KBM-7 (cell line): ENCODE measurements at places on chromosomes 5 and 9.

DNA sequence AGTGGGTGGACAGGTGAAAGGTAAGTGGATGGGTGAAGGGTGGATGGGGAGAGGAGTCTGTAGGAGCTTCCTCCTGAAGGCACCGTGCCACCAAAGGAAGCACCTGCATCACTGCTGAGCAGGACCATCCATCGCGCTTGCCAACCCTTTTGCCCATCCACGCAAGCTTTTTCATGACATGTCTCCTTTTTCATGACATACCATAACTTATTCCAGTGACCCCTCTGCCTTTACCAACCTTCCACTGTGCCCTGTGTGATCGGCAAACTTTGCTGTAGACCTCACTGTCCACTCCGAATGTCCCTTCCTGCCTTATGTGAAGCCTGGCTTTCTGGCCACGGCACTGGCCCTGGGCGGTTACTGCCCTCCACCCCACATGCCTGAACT, 13.4 kb downstream of the FLT4 start:
- DNase-seq = no peak

- DNase-seq = no peak
These were observed 7.6 kb downstream of the ARPC5L start for GRCh38 chr9:124869466-124869985.

DNA sequence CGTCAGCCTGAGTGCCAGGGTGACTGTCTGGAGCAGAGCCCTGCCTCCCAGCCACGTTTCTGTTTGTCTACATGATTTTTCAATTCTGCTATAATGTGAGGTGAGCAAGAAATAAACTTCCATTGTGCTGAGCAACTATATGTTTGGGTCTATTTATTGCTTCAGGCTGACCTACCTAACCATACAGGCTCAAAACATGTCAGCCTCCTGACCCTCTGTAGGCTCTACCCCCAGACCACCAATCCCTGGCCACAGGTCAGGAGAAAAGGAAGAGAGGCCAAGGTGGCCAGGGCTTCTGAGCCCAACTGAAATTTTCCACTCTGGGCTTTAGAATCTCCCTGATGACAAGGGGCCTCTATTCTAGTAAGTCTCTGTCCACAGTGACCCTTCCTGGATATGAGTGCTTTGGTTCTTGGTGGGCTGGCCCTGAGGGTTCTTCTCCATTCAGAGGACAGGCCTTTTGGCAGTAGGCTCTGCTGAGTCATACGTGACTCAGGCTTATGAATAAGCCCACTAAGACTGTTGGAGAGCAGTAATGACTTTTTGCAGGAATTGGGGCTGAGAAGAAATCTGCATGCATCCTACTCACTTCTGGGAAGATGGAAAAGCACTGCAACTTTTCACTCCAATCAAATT, 117.2 kb upstream of the TBCA start:
- peak; percentile 7 for DNase-seq

GRCh38 chr9:79524266-79524665, 47.5 kb upstream of the TLE4 start:
- no peak for DNase-seq

- no peak for DNase-seq
These were observed 8.0 kb upstream of the GFI1B start for GRCh38 chr9:132970324-132971062.

- peak; percentile 35 for DNase-seq
These were observed 232.8 kb downstream of the PDE4D start for GRCh38 chr5:59660737-59661136.

- DNase-seq = peak; percentile 31
These were observed 51.5 kb downstream of the CEP120 start for GRCh38 chr5:123371575-123372179.

DNA sequence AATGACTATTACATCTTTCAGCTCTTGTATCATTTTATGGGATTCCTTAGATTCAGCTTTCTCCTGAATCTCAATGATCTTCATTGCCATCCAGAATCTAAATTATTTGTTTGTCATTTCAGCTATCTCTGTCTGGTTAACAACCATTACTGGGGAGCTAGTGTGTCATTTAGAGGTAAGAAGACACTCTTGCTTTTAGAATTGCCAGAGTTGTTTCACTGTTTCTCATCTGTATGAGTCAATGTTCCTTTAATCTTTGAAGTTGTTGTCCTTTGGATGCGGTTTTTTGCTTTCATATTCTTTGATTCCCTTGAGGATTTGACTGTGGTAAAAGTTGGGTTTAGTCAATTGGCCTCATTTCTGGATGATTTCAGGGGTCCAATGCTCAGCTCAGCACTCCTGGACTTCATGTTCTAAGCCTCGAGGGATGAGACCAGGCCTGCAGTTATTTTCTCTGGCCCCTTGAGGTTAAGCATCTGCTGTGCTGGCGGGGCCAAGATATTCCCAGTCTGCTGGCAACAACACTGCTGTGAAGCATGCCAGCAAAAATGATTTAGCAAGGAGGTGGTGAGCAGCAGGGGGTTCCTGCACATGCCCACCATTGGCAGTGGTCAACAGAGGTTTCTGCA, 102.4 kb upstream of the PCSK5 start:
- DNase-seq = no peak

- DNase-seq = no peak
These were observed 87.7 kb upstream of the LRRTM2 start for GRCh38 chr5:138962614-138963370.

DNA sequence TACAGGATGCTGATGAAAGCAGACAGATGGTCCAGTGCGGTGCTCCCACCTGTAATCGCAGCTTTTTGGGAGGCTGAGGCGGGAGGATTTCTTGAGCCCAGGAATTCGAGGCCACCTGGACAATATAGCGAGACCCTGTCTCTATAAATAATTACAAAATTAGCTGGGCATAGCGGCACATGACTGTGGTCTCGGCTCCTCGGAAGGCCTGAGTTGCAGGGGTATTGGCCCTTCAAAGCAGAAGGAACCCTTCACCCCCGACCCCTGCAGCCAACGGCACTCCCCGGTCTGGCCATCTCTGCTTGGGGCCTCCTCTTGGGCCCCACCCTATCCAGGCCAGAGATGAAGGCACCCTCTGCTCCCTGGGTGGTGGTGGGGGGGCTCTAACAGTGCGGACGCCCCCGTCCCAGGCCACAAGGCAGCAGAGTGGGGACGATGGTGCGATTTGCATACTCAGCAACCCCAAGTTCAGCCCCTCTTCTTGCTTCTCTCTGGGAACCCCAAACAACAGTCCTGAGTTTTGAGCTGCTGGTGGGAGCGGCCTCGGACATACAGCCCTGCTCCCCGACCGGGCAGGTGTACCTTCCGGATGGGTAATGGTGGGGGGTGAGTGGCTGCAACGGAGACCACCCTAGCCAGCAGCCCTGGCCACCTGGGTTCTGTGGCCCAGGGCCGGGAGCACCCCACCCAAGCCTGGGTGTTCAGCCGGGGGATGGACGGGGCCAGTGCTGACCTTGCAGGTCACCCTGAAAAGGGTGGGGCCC, 50.7 kb downstream of the NACC2 start:
- no peak for DNase-seq

- no peak for DNase-seq
These were observed 45.3 kb downstream of the ERBIN start for GRCh38 chr5:65971643-65972042.

DNA sequence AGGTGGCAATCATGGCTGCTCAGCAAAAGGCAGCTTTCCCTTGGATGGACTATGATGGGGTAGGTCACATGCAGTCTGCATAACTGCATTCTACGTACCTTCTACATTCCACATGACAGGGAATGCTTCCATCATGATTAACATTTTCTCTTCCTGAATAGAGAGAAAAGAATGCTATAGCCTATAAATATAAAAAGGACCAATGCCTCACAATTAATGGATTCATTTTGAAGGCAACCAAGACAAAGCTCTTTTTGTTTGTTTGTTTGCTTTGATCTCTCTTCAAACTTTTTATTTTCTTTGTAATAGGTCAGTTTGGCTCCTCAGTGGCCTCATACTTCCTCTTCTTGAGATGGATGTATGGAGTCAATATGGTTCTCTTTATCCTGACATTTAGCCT, 201.3 kb downstream of the ALDH1A1 start:
- DNase-seq = no peak
